Activated naive CD8-positive, alpha-beta T cell treated with anti-CD3 and anti-CD28 coated beads, Interleukin-2, amount 10 ng/mL, durations not matched to agents 7 days and 5 days (primary cell): ENCODE measurements at places on chromosomes 3 and 15. TPM values are rescaled to one million over a fixed set of nuclear protein-coding genes. Genes with fewer than 3 reads are reported as not detected.

DNA sequence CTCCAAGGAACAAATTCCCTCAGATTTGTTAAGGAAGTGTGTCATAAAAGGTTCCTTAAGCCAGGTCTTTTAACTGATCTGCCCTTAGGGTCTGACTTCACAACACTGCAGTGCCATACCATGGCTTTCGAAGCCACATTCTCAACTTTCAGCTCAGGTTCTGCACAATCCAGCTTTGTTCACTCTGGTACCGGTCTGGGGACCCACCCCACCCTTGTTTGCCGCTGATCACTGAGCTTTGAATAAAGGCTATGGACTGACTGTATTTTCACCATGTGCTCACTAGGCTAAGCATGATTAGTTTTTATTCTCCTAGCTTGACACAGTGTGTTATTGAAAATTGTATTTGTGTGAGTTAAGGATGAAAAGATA, 15.9 kb downstream of the SNX1 start:
- DNase-seq = no peak

- DNase-seq = no peak
Observed at GRCh38 chr15:95210436-95210981, 979.1 kb downstream of the MCTP2 start.

GRCh38 chr3:87958289-87958688, 100.5 kb downstream of the CGGBP1 start:
- no peak for DNase-seq

GRCh38 chr15:75763137-75763611, 50.5 kb upstream of the CSPG4 start:
- no peak for DNase-seq

DNA sequence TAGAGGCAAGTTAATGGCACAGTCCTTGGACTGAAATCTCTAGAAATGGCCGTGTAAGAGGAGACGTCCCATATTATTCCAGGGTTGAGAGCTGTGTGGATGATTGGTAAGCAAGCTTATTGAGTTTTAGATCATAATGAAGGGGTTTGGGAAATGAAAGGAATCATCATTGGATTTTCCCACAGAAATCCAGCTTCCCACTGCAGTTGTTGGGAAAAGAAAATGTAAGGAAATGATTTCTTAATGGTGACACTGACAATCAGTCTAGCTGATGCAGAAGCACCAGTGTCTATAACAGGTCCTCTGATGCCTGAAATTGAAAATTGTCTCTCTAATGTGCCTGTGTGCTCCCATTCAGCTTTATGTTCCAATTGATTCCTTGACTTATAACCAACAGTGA, 728.6 kb downstream of the GRM7 start:
- DNase-seq = no peak

DNA sequence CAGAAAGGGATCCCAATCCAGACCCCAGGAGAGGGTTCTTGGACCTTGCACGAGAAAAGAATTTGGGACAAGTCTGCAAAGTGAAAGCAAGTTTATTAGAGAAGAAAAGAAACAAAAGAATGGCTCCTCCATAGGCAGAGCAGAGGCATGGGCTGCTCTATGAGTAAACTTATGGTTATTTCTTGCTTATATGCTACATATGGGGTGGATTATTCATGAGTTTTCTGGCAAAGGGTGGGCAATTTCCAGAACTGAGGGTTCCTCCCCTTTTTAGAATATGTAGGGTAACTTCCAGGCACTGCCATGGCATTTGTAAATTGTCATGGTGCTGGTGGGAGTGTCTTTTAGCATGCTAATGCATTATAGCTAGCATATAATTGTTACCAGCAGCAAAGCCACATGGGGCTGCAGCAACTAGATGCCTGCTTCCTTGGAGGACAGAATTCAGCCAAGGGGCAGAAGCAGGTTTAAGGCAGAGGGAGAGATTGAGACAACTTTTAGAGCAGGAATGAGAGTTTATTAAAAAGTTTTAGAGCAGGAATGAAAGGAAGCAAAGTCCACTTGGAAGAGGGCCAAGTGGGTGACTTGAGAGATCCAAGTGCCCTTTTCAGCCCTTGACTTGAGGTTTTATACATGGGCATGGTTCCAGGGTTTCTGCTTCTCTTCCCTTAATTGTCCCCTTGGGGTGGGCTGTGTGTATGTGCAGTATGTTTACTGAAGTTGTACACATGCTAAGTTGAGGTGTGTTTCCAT, 41.3 kb downstream of the METTL6 start:
- no peak for DNase-seq

DNA sequence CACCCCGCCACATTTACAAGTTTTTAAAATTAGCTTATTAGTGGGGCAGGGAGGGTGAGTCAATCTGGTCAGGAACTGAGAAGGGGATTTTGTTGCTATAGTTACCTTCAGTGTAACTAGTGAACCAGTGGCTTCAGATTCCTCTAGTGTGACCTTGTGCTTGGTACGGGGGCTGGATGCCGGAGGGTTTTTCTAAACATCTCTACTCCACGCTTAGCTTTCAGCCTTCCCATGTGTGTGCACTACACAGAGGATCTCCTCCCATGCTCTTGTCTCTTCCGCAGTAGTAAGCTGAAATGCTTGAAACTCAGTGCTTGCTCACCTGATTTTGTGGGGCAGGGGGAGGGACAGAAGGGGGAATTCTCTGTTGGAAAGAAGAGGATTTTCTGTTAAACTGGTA, 67.9 kb upstream of the AKAP13 start:
- no peak for DNase-seq

GRCh38 chr15:63481105-63481810, 23.1 kb upstream of the USP3 start:
- DNase-seq = no peak

- DNase-seq = no peak
Observed at GRCh38 chr3:175294793-175295192, 435.7 kb downstream of the NAALADL2 start.

- no peak for DNase-seq
Observed at GRCh38 chr15:66929843-66930402, 135.5 kb upstream of the SMAD3 start.

- DNase-seq = no peak
Observed at GRCh38 chr15:56038015-56038414, 44.6 kb upstream of the NEDD4 start.

- no peak for DNase-seq
Observed at GRCh38 chr3:128945878-128946175, 48.0 kb downstream of the CFAP92 start.

DNA sequence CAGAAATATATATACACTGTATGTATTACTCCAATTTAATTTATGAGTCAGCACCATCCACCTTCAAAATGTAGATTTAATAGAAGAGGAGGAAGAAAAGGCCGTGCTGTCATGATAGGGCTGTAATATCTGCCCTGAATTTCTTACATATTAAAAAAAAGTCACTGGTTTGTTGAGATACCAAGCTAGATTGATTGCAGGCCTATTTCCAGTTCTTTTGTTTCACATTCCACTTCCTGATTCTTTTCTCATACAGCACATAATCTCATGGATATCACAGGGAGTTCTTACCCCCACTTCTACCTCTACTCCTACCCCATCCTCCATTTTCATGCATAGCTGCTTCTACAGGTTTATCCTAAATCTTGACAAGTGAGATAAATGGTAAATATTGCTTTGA, 290.3 kb downstream of the ZBTB20 start:
- DNase-seq = no peak

- DNase-seq = no peak
Observed at GRCh38 chr15:81111510-81112470, 22.3 kb upstream of the CFAP161 start.

DNA sequence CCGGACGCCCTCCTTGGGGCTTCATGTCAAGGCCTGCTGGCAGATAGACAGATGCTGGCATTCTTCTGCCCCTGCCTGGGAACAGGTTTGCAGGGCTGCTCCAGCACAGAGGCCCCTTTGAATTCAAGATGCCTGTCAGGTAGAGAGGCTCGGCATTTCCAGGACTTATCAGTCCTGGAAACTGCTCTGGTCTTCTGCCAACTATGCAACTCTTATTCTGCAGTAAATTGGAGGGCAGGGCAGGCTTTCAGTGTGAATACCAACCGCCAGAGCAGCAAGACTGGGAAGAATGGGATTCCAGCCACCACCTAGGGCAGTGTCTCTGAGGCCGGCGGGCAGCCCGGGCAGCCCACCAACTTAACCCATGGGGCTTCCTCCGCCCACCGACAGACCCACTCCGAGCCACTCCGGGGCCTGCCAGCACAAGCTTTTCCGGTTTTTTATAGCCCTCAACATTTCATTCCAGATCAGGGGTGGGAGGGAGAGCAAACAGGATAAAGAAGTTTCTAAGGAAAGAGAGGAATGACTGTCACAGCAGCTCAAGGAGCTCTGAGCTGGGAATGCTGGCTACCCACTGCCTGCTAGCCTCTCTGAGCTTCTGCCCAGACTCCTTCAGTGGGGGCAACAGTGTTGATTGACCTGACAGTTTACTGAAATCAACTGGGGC, 140.9 kb downstream of the NTRK3 start:
- DNase-seq = no peak

GRCh38 chr3:134462331-134462941, 23.3 kb downstream of the ANAPC13 start:
- no peak for DNase-seq

- DNase-seq = no peak
Observed at GRCh38 chr15:64596701-64597476, 136.5 kb downstream of the ZNF609 start.

MLH1 gene
- 52.3 TPM for total RNA-seq

GOLGA8K gene
- 4.0 TPM for total RNA-seq

TM6SF1 gene
- 14.3 TPM for total RNA-seq

GOLGA8G gene
- total RNA-seq = not detected

RTP3 gene
- not detected for total RNA-seq

LCMT2 gene
- 11.9 TPM for total RNA-seq

TLR9 gene
- total RNA-seq = 2.0 TPM

C15orf62 gene
- 2.4 TPM for total RNA-seq

ZNF774 gene
- 1.6 TPM for total RNA-seq

FYCO1 gene
- total RNA-seq = 39.1 TPM

NR2E3 gene
- total RNA-seq = not detected
